Fibroblast of lung (primary cell): ENCODE measurements at places on chromosomes 6 and 20. TPM values are rescaled to one million over a fixed set of nuclear protein-coding genes. Genes with fewer than 3 reads are reported as not detected.

DNA sequence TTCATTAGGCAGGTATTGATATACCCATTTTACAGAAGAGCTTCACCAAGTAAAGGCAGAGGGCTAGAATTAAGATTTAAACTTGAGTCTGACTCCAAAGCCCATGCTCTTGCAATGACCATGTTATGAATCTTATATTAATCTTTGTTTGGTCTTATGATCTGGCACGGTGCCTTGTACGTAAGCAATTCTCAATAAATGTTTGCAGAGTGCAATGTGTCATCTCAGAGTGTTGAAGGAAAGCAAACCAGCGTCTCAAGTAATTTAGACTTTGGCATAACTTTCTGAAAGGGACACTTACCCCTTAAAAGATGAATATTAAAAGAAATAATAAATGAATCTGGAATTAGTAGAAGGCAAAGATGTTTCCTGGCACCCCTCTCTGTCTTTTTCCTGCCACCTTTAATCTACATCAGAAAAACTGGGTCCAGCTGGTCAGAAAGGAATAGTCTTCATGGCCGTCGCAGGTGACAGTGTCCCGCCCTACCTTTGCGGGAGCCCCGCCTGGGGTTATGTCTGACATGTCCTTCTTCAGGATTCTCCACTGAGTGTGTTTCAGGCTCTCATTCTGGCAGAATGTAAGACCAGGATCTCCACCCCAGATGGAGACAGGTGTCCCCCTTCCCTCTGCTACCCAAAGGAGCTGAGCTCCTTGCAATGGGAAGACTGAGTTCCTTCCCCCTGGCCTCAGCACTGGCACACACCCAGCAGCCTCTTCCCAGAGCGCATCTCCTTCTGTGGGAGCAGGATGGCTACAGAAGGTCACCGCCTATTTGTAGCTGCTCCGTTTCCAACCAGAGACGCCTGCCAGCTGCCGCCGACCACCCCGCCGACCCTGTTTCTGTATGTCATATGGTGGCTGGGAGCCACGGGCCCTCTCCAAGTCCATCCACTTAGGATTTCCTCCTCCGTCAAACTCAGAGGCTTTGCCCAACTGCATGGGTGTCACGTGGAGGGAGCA lies 266.3 kb upstream of the ECI2 start:
- DNase-seq, result peak; percentile 66

- DNase-seq, result no peak
Measured at GRCh38 chr6:134105940-134106339, 53.5 kb upstream of the SLC2A12 start.

DNA sequence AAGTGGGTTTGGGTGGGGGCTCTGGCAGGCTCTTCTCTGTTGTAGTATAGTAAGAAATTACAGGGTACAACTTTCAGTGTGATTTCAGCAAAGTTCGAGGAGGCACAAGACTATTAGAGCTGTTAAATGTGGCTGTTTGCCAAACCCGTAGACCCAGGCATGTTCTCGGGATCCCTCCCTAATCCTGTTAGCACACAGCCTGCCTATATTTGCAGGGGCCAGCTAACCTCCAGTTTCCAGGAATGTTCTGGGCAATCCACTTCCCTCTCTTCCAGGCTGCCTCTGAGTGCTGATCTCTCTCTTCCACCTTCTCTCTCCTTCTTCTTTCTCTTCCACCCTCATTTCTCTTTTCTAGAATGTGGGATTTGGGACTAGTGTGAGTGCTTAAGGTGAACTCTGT lies 34.8 kb upstream of the ZFP64 start:
- no peak for DNase-seq

GRCh38 chr6:143264379-143264778 lies 186.1 kb downstream of the ADAT2 start:
- no peak for DNase-seq

DNA sequence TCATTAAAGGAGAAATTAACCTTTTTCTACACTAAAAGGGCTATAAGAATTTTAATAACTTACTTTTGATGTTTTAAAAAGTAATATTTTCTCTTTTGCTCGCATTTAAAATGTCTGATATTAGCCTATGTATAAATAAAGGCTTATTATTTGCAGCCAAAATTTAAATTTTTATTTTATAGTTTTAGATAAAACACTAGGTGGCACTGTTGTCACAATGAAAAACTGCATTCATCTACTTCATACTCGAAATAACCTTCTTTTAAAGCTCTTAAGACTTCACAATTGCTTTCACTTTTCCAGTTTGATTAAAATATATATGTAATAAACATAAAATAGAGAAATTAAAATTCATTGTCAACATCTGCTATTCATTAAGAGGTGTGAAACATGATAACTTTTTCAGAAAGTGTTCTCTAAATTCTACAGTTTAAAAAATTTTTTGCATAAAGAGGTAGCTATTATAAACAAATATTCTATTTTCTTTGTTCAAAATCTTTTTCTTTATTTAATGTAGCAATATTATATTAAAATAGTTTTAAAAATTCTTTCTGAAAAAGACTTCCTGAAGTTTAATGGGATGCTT lies 78.8 kb upstream of the DEFB112 start:
- peak; percentile 55 for DNase-seq

DNA sequence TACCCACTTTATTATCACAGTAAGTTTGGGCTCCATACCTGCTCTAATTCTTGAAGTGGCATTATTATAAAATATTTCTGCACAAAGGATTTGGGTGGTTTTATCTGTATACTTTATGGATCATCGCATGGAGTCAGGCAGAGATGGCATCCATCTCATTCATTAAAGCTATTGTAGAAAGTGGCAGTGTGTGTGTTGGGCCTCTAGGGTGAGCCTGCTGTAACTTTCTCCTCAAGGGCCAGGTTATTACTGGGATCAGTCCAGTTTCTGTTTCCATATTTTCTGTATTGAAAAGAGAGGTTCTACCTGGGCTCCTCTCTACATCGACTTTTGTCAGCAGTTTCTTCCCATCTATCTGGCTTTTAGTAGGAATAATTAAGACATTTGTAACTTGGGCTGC lies 511.1 kb downstream of the MMUT start:
- no peak for DNase-seq

GRCh38 chr6:169075211-169075914 lies 178.3 kb downstream of the THBS2 start:
- DNase-seq, result peak; percentile 20

Gene NNAT
- 0.26 and 0.83 TPM in 2 replicates for total RNA-seq

Gene SMPDL3A
- 19.8 and 51.4 TPM in 2 replicates for total RNA-seq

Gene ARHGAP40
- not detected in 2 replicates for total RNA-seq

Gene BPIFA3
- total RNA-seq, result not detected in 2 replicates

Gene DPPA5
- total RNA-seq, result not detected in 2 replicates

Gene SLC35F1
- total RNA-seq, result under 0.01 and 0.17 TPM in 2 replicates
